ENCODE measurements at places on chromosomes 7 and 10.

- no peak for DNase-seq
These were observed 167.5 kb upstream of the CELF2 start for GRCh38 chr10:10850214-10850613.

DNA sequence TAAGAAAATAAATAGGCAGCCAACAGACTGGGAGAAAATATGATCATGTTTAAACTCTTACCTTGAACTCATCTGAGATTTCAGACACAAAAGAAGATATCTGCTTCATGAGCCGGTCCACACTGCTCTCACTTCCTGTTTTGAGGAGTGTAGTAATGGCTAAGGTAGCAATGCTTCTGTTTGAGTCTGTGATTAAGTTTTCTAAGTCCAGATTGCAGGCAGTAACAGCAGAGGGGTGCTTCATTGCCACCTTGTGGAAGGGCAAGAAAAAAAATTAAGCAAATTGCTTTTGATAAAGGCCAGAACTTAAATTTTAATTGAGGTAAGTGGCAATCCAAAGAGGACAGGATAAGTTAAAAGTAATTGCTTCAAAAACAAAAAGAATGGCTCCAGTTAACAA is 69.1 kb downstream of the MEST start:
- no peak for DNase-seq

- no peak for DNase-seq
These were observed 25.4 kb downstream of the CYP2C9 start for GRCh38 chr10:94963901-94964300.

- DNase-seq, result no peak
These were observed 219.8 kb downstream of the MAD1L1 start for GRCh38 chr7:2012981-2013380.

DNA sequence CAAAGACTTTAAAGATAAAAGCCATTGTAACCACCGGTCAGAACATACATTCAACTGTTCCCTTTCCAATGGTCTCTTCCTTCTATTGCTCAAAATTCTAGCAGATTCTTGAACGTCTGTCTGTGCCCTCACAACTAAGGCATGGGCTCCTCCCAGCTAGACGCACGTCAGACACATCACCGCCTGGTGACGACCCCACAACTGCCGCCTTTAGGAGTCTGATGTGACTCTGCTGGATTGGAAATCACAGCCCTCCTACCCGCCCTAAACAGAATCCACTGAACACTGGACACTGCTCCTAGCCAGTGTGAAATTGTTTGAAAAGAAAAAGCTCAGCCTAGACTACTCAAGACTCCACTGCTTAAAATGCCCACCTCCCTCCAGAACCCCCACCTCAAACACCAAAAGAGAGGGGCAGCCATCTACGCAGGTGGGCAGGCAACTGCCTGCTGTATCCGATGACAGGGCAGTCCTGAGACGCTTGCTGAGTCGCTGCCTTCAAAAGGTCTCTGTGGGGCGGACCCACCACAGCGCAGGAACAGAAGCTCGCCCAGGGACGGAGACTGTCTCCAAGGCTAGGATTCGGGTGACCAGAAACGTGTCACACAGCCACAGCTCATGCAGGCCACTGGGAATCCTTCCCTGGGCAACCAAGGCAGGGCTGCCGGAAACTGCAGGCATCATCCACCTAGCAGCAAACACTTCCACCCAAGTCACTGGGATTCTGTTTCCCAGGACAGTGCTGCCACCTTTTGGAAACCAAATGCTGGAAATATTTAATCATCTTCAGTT is 34.7 kb downstream of the GSDME start:
- DNase-seq, result no peak

GRCh38 chr10:52755297-52756062 is 17.1 kb downstream of the MBL2 start:
- no peak for DNase-seq
